CD4-positive, alpha-beta T cell treated with Interleukin-2 at 100 ng/mL for 4 hours (primary cell): ENCODE measurements at places on chromosomes 1 and 21.

GRCh38 chr1:184082541-184083415, 31.2 kb downstream of the TSEN15 start:
- no peak for DNase-seq

DNA sequence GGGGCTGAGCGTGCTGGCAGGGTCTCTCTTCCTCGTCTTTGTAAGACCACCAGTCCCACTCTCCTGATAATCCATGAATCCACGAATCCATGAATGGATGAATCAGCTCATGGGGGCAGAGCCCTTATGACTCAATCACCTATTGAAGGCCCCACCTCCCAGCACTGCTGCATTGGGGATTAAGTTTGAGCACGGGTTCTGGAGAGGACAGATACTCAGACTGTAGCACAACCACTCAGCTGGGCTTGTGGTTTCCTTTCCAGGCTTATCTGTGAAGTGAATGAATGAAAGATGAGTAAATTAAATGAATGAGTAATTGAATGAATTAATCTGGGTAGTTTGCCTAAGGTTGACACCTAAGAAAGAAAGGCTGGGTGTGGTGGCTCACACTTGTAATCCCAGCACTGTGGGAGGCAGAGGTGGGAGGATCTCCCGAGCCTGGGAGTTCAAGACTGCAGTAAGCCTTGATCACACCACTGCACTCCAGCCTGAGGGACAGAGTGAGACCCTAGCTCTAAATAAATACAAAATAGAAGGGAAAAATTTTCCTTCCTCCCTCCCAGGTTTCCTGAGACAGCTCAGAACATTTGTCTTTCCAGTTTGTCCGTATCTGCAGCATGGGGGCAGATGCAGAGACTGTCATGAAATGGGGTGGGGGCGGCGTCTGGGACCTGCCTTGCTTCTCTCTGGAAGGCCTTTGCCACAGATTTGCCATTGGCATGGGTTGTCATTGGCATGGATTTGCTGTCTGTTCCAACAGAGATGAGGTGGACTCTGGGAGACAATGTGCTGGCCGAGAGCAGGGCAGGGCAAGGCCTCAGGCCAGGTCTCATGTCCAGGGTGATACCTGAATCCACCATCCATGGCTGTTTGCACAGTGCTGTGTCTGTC, 187.7 kb upstream of the C1orf174 start:
- DNase-seq: no peak

DNA sequence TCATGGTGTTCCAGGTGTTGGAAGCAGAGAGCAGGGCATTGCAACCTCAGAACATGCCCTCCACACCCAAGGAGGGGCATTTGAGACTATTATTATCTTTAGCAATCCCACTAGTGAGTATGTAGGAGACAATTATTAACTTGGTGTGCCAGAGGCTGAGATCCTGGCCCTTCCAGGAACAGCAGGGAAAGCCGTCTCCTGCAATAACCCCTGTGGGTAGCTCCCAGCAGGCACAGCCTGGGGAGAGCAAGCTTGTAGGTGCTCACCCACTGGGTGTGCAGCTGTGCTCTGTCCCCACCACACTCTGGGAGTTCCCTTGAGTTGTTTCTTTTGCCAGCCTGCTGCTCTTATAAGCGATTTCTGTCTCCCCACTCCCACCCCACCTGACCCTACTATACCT, 10.3 kb downstream of the CFAP107 start:
- no peak for DNase-seq

DNA sequence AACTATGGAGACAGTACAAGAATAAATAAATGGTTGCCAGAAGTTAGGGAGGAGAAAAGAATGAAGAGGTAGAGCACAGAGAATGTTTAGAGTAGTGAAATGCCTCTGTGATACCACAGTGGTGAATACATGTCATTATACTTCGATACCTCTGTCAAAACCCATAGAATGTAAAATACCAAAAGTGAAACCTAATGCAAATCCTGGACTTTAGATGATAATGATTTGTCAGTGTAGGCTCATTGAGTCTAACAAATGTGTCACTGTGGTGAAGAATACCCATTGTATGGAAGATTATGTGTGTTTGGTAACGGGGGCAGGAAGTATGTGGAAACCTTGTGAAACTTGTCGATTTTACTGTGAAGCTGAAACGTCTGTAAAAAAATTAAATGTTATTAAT, 1106.5 kb upstream of the TMPRSS15 start:
- no peak for DNase-seq

DNA sequence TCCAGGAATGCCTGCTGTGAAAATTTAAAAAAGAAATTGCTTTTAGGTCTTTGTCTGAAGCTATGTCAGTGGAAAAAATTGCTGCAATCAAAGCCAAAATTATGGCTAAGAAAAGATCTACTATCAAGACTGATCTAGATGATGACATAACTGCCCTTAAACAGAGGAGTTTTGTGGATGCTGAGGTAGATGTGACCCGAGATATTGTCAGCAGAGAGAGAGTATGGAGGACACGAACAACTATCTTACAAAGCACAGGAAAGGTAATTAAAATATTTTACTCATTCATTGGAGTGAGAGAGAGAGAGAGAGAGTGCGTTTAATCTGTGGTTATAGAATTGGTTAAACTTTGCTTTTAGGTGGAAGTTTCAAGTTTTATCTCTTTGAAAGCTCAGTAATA, 20.0 kb downstream of the CDC73 start:
- peak; percentile 26 for DNase-seq

DNA sequence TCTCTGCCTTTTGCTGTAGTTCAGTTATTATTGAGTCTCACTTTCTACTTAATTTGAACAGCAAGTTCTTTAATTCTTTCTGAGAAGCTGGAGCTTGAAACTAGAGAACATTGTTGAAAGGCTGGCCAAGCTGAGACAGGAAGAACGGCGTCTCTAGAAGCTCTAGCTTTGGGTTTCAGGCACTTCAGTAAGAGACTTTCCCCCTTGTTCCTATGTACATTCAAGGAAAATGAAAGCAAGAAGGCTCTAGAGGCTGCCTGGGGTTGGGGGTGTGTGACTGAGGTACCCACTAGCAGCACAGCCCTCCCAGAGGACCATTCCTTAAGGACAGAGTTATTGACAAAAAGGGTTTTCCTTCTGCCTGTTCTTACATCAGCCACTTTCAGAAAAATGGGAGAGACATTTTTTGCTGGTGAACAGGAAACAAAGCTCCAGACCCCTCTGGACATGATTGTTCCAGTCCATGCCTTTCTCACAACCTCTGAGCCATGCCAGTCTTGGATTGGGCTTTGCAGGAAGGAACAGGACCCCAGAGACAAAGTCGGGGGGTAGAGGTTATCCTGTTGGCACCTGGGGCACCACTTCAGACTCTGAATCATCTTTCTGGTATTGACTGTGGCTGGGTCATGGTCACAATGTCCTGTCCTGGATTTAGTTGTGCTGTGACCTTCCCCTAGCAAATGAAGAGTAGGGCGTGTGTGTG, 63.1 kb downstream of the LAMC2 start:
- DNase-seq: no peak

DNA sequence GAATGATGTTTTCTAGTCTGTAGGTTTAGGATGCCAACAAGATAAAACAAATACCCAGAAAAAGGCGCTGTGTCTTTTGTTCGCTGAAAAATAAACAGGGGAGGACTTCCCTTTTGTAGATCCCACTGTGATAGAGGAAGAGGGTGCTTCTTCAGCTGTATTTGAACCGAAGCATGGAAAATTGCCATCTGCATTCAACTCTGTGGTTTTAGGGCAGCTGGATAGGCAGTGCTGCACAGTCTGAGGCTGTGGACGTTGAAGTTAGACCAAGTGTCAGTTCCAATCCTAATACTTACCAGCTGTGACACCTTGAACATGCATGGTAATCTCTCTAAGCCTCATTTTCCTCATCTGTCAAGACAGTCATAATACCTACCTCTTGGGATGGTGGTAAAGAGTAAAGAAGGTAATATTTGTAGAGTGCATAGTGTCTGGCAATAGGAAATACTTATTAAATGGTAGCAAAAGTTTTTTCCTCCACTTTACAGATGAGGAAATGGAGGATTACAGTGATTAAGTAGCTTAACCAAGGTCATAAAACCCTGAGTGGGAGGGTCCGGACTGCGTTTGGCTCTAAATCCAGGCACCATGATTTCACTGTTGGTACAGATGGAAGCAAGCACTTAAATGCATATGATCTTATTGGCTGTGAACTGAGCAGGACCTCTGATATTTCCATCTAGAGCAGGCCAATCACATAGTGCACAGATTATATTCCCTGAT, 48.5 kb downstream of the UTP25 start:
- DNase-seq: no peak

DNA sequence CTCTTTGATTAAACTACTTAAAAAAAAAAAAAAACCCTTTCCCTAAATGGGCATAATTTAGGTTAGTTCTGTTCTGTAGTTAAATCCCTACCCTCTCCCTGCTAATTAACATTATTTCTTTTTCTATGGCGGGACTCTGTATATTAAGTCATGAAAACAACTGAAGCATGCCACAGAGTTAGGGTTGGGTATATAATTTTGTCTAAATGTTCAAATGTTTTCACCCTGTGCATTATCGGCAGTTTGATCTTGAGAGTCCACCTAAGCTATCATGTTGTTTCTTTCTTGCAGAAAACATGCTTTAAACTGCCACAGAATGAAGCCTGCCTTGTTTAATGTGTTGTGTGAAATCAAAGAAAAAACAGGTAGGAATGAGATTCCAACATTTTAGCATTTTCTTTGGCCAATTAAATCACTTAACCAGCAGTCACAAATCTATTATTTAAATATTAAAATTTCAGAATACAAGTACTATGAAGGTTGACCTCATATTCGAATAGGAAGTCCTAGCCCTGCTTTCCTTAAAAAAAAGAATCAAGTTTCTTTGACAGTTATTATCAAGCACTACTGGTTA, 4.0 kb downstream of the PBX1 start:
- no peak for DNase-seq

DNA sequence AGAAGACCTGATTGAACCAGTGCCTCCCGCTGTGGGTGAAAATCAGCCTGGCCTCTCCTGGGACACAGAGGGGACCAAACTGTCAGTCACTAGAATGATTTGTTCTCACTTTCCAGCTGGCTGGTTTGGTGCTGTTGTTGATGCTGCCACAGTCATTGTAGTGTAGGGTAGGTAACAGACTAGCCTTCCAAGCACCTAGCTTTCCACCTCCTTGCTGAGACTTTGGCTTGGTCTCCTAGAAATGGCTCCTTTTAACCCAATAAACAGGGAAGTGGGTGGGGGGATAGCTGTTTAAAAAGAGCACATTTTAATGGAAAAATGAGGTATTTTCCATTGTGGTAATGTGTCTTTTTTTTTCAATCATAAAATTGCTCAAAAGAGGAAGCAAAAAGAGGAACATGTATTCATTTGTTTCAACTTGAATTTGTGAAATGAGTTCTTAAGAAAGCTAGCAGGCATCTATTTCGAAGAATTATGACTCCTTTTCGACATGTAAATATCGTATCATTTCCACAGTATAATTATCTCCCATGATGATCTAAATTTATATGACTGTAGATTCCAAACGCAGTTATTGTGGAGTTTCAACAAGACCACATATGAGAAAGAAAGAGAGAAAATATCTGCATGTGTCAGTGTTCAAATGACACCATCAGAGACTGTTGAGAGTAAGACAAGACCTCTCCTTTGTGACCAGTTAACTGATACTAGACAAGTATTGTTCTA, 190.1 kb downstream of the HLX start:
- DNase-seq: no peak

- peak; percentile 4 for DNase-seq
Observed at GRCh38 chr1:225343618-225344017, 84.2 kb downstream of the LBR start.

GRCh38 chr1:43184995-43185394, 12.9 kb downstream of the CFAP57 start:
- no peak for DNase-seq

DNA sequence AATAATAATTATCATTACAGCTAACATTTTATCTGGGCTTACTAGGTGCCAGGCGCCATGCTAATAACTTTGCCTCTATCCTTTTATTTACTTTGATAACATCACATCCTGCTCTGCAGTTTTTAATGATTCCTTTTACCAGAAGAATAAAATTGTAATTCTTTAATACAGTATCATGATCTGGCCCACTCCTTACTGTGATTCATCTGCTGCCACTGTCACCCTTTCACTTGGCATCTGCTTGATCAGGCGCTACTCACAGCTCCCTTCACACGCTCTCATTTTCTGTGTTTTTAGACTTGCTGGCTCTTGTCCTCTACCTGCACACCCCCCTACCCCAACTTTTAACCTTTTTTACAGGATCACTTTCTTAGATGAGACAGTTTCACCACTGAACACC, 167.5 kb downstream of the NTMT2 start:
- DNase-seq: no peak

DNA sequence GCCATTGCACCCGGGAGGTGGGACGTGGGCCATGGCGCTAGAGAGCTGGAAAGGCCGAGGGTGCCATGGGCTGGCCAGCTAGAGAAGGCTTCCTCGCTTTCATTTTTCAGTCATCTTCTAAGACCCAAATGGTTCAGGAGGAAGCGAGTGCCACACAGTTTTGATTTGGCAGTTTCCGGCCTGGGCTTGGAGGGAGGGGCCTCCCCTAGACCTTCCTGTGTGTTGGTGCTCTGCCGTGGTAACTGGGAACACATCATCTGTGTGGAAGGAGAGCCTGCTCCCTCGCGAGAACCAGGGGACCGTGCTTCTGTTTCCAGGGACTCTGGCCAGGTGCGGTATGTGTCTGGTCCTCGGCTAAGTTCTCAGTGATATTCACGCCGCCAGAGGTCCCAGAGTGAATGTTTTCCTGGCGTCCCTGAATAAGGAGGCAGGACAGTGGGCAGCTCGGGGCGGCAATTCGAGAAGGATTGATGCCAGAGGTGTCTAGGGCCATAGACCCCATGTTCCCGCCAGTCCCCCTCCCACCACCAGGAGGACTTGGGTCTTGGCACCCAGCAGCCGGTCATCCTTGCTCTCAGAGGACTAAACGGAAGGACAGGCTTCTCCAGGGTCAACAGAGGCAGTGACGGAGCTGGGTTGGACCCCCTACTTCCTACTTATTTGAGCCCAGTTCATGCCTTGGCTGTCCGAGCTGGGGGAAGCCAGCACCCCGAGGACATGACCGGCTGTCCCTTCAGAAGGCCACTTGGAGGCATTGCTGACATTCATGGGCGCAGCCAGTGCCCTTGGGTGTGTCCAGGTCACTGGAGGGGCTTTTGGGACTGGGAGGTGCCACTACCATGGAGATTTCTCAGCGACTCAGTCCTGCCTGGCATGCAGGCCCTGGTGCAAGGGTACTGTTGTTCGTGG, 2.7 kb upstream of the NPHP4 start:
- DNase-seq: peak; percentile 74

- no peak for DNase-seq
Observed at GRCh38 chr1:226332947-226333346, 24.0 kb upstream of the LIN9 start.

DNA sequence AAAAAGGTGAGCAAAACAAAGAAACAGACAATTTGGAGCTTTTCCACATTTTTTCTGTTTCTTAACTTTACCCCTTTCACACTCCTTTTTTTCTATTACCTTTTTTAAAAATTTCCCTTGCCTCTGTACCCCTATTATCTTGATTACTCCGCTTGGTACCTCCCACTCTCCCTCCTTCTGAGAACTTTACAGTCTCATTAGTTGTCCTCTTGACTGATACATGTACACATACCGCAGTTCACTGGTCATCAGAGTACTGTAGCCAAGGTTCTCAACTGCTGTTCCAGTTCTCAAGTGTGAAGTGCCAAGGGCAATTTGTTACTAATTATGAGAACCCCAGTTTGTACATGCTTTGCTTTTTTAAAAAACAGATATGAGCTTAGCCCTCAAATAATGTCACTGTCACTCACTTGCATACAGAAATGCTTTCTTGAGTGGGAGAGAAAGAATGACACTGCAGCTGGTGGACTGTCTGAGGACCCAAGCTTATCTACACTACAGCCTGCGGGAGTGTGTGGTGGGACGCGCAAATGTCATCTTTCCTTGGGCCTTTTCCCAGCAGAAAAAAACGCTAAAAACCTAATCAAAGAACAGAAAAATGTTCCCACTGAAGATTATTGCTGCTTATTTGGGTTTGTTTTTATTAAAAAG, 160.8 kb downstream of the DISP1 start:
- DNase-seq: no peak
